Activated CD4-positive, alpha-beta memory T cell treated with anti-CD3 and anti-CD28 coated beads, Interleukin-2, amount 10 ng/mL, durations not matched to agents 7 days and 5 days (primary cell): ENCODE measurements at places on chromosomes 13 and 19. TPM values are rescaled to one million over a fixed set of nuclear protein-coding genes. Genes with fewer than 3 reads are reported as not detected.

- peaks cover 25% of the 10 kb centered on the region for H3K36me3 ChIP-seq
- peaks cover 57% of the 10 kb centered on the region for H3K4me1 ChIP-seq
- H3K27me3 ChIP-seq: no peaks in the 10 kb centered on the region
- H3K4me3 ChIP-seq: no peak overlapping the region
Observed at GRCh38 chr19:18283338-18283737, 1.9 kb upstream of the JUND start.

DNA sequence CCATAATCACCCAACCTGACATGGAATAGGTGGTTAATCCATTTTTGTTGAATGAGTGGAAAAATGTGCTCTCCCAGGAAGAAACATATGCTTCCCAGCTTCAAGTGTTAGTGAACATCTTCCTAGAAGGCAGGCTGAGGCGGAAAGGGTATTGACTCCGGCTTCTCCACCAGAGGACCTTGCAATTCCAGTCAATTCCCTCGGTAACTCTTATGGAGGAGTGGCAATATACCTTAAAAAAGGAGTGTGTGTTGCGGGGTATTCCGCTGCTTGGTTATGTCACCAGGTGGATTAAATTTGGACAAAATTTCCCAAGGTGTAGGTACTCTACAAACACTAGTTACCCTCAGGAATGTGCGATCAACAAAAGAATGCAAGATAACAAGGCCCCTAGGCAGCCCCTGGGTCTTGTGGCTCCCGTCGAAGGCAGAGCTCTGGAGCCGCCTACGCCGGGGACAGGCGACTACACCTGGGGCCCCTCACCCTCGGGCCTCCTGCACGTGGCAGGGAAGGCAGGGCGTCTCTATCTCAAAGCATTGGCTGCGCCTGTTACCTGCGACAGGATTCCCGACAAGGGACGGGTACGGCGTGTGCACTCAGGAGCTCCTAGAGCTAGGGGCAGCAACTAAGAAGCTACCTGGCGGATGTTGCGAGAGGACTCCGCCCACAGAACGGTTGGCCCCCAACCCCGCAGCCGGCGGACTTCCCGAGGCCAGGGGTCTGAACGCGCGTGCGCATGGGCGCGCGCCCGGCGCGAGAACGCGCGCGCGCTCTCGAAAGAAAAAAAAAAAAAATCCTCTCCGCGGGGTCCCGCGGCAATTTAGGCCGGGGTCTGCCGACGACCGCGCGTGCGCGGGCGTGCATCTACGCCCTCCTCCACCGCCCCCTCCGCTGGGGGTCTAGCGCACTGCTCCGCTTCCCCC lies at the start of gene WDR87:
TSS of gene WDR87 (minus strand) at position 649 of the 923 bp plus-strand sequence. CDS start 8,355 bp downstream, outside the sequence.
- peak within 1 kb of the TSS; percentile 72 for H3K27ac ChIP-seq
- H3K36me3 ChIP-seq: no peaks in the 10 kb centered on the region
- peak within 1 kb of the TSS; percentile 87 for H3K4me3 ChIP-seq
- H3K27me3 ChIP-seq: no peaks in the 10 kb centered on the region
- peaks cover 16% of the 10 kb centered on the region for H3K4me1 ChIP-seq

DNA sequence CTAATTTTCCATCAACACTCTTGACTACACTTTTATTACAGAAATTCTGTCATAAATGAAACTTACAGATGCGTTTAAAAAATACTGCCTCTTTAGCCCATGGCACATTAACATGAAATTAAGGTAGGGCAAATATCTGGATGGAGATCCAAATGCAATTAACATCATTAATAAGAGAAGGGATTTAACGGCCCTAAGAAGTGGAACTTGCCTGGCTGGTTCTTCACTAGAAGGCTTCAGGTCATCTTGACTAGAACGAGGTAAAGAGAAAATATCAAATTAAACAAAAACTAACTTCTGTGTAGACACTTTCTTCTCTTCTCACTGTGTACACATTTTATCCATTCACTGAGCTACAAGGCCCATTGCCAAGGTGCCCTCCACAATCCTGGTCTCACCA lies 1093.4 kb downstream of the EFNB2 start:
- H3K27me3 ChIP-seq: no peaks in the 10 kb centered on the region
- no peaks in the 10 kb centered on the region for H3K36me3 ChIP-seq
- H3K4me3 ChIP-seq: no peak overlapping the region
- H3K4me1 ChIP-seq: no peaks in the 10 kb centered on the region
- DNase-seq: no peak
- no peak overlapping the region for H3K27ac ChIP-seq

GRCh38 chr19:1967087-1967608 lies 26.2 kb downstream of the CSNK1G2 start:
- peak overlapping the region; percentile 49 for H3K27ac ChIP-seq
- peak; percentile 27 for DNase-seq
- no peaks in the 10 kb centered on the region for H3K27me3 ChIP-seq
- no peak overlapping the region for H3K4me3 ChIP-seq

DNA sequence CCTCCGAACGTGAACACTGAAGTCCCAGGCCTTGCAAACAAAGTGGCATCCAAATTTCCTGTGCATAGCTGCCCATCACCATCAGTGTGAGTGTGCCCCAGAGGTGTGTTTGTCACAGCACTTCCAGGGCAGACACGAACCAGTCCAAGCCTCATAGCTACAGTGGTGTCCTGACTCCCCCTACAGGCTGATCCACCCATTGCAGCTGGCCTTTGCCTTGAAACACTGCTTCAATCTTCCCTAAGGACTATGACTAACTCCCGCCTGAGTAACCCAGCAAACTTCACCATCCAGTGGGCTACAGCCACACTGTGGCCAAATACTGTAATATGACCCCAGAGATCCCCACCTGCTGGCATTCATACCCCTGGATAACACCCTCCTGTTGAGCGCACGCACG lies 3.9 kb downstream of the ZNF266 start:
- peak; percentile 44 for DNase-seq
- no peak overlapping the region for H3K4me3 ChIP-seq
- peaks cover 78% of the 10 kb centered on the region for H3K36me3 ChIP-seq
- no peak overlapping the region for H3K27ac ChIP-seq
- no peaks in the 10 kb centered on the region for H3K27me3 ChIP-seq

GRCh38 chr19:36837176-36837905 lies 846 bp downstream of the ZNF790 start:
- no peak for DNase-seq
- peaks cover 7% of the 10 kb centered on the region for H3K4me1 ChIP-seq
- peaks cover 59% of the 10 kb centered on the region for H3K36me3 ChIP-seq
- H3K27ac ChIP-seq: no peak overlapping the region

DNA sequence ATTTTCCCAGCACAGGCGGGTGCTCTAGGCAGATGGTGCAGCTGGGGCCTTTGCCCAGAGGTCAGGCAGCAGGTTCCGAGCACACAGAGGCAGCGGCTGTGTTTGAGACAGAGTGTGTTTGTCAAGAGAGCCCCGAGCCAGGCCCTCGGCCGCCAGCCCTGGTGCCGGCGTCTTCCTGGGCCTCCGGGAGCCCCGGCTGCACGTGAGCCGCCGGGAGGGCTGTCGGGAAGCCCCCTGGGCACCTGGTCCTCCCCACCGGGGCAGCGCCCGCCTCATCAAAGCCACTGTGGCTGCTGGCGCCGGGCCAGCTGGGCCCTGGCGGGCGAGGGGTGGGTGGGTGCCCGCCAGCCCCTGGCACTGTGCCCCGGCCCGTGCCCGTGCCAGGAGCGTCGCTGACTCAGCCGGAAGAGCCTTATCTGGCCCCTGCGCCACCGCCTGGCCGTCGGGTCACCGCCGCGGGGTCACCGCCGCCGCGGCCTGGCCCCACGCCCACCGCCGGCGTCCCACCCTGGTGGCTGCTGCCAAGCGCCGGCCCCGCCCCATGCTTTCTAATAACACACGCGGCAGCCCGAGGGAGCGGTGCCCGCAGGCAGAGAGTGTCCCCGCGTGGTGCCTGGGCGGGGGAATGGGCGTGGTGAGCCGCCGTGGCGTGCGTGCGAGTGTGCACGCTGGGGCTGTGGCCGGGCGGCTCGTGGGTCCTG lies 14.9 kb downstream of the ARID3A start:
- peak; percentile 67 for DNase-seq
- H3K27ac ChIP-seq: peak overlapping the region; percentile 60
- no peaks in the 10 kb centered on the region for H3K27me3 ChIP-seq
- peaks cover 32% of the 10 kb centered on the region for H3K4me1 ChIP-seq
- peaks cover 27% of the 10 kb centered on the region for H3K36me3 ChIP-seq
- peak overlapping the region; percentile 69 for H3K4me3 ChIP-seq

DNA sequence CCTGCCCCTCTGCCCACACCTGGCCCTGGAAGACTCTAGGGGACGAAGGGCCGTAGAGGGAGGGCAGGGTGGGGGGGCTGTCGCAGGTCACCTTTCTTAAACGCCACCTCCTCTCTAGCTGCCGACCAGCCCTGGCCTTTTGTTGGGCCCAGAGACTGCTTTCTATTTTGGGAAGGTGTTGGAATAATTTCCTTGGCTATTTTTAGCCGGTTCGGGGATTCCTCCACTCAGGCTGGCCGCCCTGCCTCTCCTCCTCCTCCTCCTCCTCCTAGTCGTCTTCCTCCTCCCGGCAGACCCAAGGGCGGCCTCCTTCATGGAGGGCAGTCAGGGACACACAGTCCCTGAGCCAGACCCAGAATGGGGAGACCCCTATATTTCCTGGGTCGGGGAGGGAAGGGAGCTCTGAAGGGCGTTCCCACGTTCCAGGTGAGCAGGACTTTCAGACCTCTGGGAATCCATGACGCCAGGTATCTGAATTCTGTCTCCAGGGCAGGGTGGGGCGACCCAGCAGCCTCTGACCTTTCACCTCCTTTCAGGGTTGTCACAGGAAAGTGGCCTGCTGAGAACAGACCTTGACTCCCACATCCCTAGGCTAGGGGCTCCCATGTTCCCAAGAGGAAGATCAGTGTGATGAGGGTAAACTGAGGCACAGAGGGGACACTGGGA lies 19.9 kb downstream of the GADD45B start:
- no peaks in the 10 kb centered on the region for H3K36me3 ChIP-seq
- H3K4me3 ChIP-seq: peak overlapping the region; percentile 63
- peaks cover 46% of the 10 kb centered on the region for H3K4me1 ChIP-seq
- peaks cover 37% of the 10 kb centered on the region for H3K27me3 ChIP-seq

Gene SLC25A15
- total RNA-seq: 8.2 TPM

Gene SHD
- not detected for total RNA-seq
